T-helper 2 cell treated with Interferon-gamma antibody and Interleukin-4, amounts not matched to agents 5 μg/mL and 100 μg/mL, for 36 hours (primary cell): ENCODE measurements at places on chromosomes 16 and 17.
A peak's percentile ranks its signal among the peaks of the same experiment; 100 is the strongest.

GRCh38 chr17:285751-286422 is 66.7 kb downstream of the RPH3AL start:
- H3K27ac ChIP-seq: no peak overlapping the region
- no peaks in the 10 kb centered on the region for H3K4me1 ChIP-seq
- DNase-seq: no peak
- no peaks in the 10 kb centered on the region for H3K36me3 ChIP-seq
- no peak overlapping the region for H3K4me3 ChIP-seq

DNA sequence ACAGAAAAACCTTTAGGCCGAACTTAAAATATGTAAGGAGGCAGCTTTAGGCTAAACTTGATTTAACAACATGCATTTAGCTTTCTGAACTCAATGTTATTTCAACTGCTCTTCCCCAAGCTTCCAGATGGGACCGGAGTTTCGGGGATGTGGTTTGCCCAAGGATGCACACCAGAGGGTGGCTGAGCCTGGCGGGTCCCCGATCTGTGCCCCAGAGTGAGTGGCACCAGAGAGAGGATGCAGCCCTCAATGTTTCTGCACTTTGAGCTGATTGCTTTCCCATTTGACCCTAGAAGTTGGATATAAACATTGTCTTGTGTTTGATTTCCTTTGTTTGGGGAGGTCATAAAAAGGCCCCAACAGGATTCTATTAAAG is 348.0 kb upstream of the TNRC6C start:
- H3K4me3 ChIP-seq: peak overlapping the region; percentile 63
- peak overlapping the region; percentile 90 for H3K27ac ChIP-seq
- H3K27me3 ChIP-seq: no peaks in the 10 kb centered on the region

- DNase-seq: no peak
- H3K36me3 ChIP-seq: peaks cover 59% of the 10 kb centered on the region
- H3K27ac ChIP-seq: no peak overlapping the region
- H3K4me3 ChIP-seq: no peak overlapping the region
- H3K27me3 ChIP-seq: no peaks in the 10 kb centered on the region
Observed at GRCh38 chr17:82246040-82246364, 17.2 kb downstream of the SLC16A3 start.

DNA sequence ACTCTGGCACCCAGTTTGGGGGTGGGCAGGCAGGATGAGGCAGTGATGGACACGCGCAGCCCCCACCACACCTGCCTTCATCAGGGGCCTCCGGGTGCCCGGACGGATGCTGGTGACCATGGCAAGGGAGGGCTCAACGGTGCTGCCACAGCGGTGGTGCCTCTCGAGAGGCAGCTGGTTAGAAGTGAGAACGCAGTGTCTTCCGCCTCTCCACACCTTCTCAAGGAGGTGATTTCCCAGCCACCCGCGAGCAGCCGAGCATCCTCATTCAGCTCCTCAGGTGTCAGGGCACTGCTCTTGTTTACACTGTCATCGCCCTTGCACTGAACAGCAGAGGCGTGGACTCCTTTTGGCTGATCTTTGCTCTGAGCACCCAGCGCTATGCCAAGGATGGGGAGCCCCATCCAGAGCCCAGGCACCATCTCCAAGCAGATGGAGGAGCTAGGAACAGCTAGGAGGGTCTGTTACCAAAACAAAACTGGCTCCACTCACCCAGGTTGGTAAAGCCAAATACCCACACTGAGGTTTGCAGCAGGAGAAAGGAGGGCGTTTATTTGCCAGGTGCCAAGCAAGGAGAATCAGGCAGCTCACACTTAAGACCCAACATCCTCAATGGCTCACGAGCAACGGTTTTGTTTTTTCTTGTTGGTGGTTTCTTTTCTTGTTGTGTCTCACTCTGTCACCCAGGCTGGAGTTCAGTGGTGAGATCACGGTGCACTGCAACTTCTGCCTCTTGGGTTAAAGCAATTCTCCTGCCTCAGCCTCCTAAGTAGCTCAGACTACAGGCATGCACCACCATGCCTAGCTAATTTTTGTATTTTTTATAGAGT is 174.3 kb upstream of the TNRC6C start:
- peak; percentile 49 for DNase-seq
- H3K4me3 ChIP-seq: peak overlapping the region; percentile 54
- H3K36me3 ChIP-seq: no peaks in the 10 kb centered on the region
- peaks cover 14% of the 10 kb centered on the region for H3K4me1 ChIP-seq
- peak overlapping the region; percentile 83 for H3K27ac ChIP-seq

- no peak overlapping the region for H3K4me3 ChIP-seq
- H3K36me3 ChIP-seq: peaks cover 46% of the 10 kb centered on the region
- no peak for DNase-seq
- no peaks in the 10 kb centered on the region for H3K27me3 ChIP-seq
- H3K4me1 ChIP-seq: no peaks in the 10 kb centered on the region
- H3K27ac ChIP-seq: no peak overlapping the region
Observed at GRCh38 chr17:41901646-41902045, 17.1 kb downstream of the ACLY start.

GRCh38 chr17:35557353-35557752 is 3.3 kb downstream of the SLFN14 start:
- no peak for DNase-seq
- no peaks in the 10 kb centered on the region for H3K36me3 ChIP-seq
- H3K4me1 ChIP-seq: no peaks in the 10 kb centered on the region
- H3K4me3 ChIP-seq: no peak overlapping the region
- peaks cover 30% of the 10 kb centered on the region for H3K27me3 ChIP-seq

GRCh38 chr16:5854027-5854426 is 756.4 kb upstream of the EEF2KMT start:
- H3K27me3 ChIP-seq: no peaks in the 10 kb centered on the region
- peaks cover 2% of the 10 kb centered on the region for H3K4me1 ChIP-seq
- no peak for DNase-seq
- H3K27ac ChIP-seq: no peak overlapping the region
- H3K36me3 ChIP-seq: no peaks in the 10 kb centered on the region

- no peak within 1 kb of the TSS for H3K27ac ChIP-seq
- H3K4me3 ChIP-seq: no peak within 1 kb of the TSS
- no peaks in the 10 kb centered on the region for H3K4me1 ChIP-seq
- H3K27me3 ChIP-seq: peaks cover 2% of the 10 kb centered on the region
Observed at GRCh38 chr17:41624208-41625101, at the start of gene KRT17. Gene KRT17, minus strand, starts transcription at chr17:41624575. Its CDS starts 66 bp downstream, at chr17:41624509.

- no peak for DNase-seq
- no peaks in the 10 kb centered on the region for H3K27me3 ChIP-seq
- peaks cover 27% of the 10 kb centered on the region for H3K36me3 ChIP-seq
- no peak overlapping the region for H3K27ac ChIP-seq
- H3K4me3 ChIP-seq: no peak overlapping the region
Observed at GRCh38 chr17:45108595-45109521, 23.5 kb downstream of the PLCD3 start.

DNA sequence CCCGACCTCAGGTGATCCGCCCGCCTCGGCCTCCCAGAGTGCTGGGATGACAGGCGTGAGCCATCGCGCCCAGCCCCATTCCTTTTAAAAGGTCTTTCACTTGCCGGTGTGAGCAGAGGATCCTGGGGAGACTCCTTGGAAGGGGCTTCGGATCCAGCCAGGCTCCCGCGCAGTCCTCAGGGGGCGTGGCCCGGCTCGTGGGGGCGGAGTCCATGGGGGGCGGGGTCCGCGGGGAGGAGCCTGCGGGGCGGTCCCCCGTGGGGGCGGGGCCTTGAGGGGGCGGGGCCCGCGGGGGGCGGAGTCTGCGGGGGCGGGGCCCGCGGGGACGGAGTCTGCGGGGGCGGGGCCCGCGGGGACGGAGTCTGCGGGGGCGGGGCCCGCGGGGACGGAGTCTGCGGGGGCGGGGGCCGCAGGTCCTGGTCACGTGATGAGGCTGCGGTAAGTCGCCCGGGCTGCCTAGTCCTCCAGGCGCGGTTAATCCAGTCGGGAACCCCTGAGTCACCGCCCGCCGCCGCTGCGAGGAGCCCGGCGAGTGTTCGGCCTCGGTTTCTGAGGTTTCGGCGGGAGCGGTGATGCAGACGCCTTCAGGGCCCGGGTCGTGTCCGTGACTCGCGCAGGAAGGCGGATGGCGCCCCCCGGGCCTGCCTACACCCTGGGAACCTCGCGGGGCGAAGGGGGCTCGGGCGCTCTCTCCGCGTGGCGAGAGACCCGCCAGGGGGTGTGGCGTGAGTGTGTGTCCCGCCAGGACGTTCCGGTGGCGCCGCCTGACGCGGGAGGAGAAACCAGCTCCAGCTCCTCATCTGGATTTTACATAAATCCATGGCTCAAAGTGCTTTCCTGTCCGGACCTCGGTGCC is 23.6 kb upstream of the ABR start:
- H3K27me3 ChIP-seq: no peaks in the 10 kb centered on the region
- peaks cover 28% of the 10 kb centered on the region for H3K4me1 ChIP-seq
- DNase-seq: peak; percentile 54
- no peaks in the 10 kb centered on the region for H3K36me3 ChIP-seq
- no peak overlapping the region for H3K27ac ChIP-seq

DNA sequence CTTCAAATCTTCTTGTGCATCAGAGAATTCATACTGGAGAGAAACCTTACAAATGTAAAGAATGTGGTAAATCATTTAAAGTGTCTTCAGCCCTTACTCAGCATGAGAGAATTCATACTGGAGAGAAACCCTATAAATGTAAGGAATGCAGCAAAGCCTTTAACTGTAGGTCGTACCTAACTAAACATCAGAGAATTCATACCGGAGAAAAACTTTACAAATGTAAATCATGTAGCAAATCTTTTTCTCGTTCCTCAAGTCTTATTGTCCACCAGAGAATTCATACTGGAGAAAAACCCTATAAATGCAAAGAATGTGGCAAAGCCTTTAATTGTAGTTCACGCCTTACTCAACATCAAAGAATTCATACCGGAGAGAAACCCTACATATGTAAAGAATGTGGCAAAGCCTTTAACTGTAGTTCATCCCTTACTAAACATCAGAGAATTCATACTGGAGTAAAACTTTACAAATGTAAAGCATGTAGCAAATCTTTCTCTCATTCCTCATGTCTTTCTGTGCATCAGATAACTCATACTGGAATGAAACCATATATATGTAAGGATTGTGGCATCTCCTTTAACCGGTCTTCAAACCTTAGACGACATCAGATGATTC is 118.5 kb upstream of the ZNF267 start:
- H3K4me3 ChIP-seq: no peak overlapping the region
- no peaks in the 10 kb centered on the region for H3K27me3 ChIP-seq
- no peak overlapping the region for H3K27ac ChIP-seq
- H3K4me1 ChIP-seq: no peaks in the 10 kb centered on the region

- no peak for DNase-seq
- H3K27ac ChIP-seq: no peak overlapping the region
- no peaks in the 10 kb centered on the region for H3K4me1 ChIP-seq
- H3K27me3 ChIP-seq: no peaks in the 10 kb centered on the region
- no peak overlapping the region for H3K4me3 ChIP-seq
Observed at GRCh38 chr16:4814542-4815173, 12.2 kb upstream of the ROGDI start.

DNA sequence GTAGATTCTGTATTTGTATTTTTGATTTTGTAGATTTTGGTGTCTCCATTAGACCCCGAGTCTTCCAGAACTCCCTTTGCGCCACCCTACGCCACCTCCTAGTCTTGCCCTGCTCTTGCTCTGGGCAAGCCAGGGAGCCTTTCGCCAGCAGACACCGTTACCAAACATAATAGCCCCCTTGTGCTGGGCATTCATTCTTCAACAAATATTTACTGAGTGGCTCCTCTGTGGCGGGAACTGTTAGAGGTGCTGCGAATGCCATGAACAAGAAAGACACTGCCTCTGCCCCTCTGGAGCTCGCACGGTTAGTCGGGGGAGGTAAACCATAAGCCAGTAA is 841 bp upstream of the GPT2 start:
- no peaks in the 10 kb centered on the region for H3K36me3 ChIP-seq
- peaks cover 17% of the 10 kb centered on the region for H3K4me1 ChIP-seq
- peak overlapping the region; percentile 67 for H3K27ac ChIP-seq

DNA sequence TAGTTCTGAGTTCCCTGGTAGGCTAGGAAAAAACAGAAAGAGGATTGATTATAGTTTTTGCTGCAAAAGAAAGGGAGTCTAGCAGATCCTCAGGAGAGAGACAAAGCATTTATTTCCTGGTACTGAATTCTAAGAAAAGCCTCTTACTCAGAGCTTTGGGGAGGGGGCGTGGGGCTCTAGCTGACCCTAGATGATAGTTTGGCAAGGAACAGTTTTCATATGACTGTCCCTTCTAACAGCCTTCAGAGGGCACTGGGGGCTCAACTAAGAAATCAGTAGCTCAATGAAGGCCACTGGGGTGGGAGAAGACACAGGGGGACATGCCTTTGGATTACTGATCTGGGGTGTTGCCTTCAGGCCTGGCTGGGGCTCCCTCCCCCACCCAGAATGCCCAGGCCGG is 4.0 kb downstream of the CA7 start:
- peak overlapping the region; percentile 37 for H3K27ac ChIP-seq
- DNase-seq: no peak
- H3K36me3 ChIP-seq: no peaks in the 10 kb centered on the region
- peaks cover 26% of the 10 kb centered on the region for H3K27me3 ChIP-seq

DNA sequence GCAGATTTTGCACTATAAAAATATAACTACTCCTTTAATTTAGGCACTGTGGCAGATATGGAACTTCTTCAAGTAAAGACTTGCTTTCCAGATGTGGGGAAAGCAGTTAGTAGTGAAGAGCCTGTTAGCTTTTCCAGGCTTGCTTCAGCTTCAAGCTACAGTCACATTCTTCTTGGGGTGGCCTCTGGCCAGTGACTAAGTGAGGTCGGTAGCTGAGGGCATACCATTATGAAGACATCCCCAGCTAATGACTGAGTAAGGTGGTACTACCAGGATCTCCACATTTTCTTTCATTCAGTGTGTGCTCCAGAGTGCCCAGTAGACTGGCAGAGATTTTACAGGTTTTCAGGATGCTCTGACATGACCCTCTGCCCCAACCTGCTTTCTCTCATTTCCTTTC is 167.1 kb upstream of the KIF2B start:
- no peak overlapping the region for H3K4me3 ChIP-seq
- H3K27ac ChIP-seq: no peak overlapping the region
- no peaks in the 10 kb centered on the region for H3K27me3 ChIP-seq
- no peak for DNase-seq
- no peaks in the 10 kb centered on the region for H3K4me1 ChIP-seq

DNA sequence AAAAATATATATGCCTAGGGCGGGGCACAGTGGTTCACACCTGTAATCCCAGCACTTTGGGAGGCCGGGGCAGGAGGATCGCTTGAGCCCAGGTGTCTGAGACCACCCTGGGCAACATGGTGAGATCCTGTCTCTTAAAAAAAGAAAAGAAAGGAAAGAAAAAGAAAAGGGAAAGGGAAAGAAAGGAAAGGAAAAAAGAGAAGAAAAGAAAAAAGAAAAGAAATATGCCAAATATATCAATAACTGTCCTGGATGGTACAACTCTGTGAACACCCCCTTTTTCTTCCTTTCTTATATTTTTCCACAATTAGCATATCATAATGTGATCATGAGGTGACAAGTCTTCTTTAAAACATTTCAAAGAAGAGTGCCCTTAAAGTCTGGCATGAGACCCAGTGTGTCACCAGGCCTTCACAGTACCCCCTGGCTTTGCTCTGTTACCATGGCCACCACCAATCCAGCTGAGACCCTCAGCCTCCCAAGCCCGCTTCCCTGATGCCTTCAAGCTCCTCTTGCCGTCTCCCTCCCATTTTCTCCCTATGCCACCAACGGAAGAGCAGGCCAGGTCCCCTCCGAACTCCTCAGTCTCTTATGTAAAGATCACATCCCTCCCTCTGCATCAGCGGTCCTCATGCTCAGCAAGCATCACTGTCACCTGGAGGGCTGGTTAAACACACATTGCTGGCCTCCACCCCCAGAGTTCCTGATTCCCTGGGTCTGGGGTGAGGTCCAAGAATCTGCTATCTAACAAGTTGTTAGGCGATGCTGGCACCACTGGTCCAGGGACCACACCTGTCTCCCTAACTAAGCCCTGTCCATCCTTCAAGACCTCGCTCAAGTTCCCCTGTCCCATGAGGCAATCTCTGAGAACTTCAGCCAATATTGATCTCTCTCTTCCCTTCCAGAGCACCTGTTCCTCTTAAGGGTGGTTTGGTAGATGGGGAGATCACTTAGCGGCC is 44.5 kb downstream of the CUEDC1 start:
- no peaks in the 10 kb centered on the region for H3K27me3 ChIP-seq
- no peaks in the 10 kb centered on the region for H3K36me3 ChIP-seq
- no peak overlapping the region for H3K4me3 ChIP-seq
- H3K4me1 ChIP-seq: no peaks in the 10 kb centered on the region
